IMR-90 (cell line): ENCODE measurements at places on chromosomes 12 and 14. TPM values are rescaled to one million over a fixed set of nuclear protein-coding genes. Genes with fewer than 3 reads are reported as not detected.

DNA sequence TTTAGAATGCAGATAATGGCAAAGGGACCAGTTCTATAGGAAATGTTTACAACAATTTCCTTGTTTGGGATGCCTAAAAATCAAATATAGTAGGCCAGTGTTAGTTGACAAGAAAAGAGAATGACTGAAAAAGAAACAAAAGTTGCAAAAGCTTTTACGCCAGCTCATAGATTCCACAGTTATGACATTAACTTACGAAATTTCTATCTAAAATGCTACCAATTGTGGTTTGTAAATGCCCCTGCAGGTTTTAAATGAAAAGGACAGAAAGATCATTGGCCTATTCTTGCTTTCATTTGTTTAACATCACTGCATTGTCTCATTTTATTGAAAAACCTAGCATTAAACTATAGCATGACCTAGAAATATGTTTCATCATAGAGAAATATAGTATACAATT, 345.8 kb downstream of the CCDC91 start:
- peak overlapping the region; percentile 95; the same call in 1 of the 2 replicates for H3K27ac ChIP-seq
- no peak overlapping the region for H3K4me3 ChIP-seq
- peak; percentile 85 for DNase-seq
- no peaks in the 10 kb centered on the region for H3K36me3 ChIP-seq

GRCh38 chr14:76352639-76353281, 23.2 kb upstream of the ESRRB start:
- peaks cover 14% of the 10 kb centered on the region for H3K27me3 ChIP-seq
- DNase-seq, result peak; percentile 26
- H3K4me1 ChIP-seq, result no peaks in the 10 kb centered on the region

GRCh38 chr14:69614592-69614991, 3.2 kb downstream of the SUSD6 start:
- H3K27ac ChIP-seq, result no peak overlapping the region
- no peaks in the 10 kb centered on the region for H3K27me3 ChIP-seq
- no peaks in the 10 kb centered on the region for H3K36me3 ChIP-seq
- H3K4me1 ChIP-seq, result peaks cover 28% of the 10 kb centered on the region
- no peak for DNase-seq
- H3K4me3 ChIP-seq, result no peak overlapping the region

GRCh38 chr12:65606008-65606766, 218.1 kb upstream of the HMGA2 start:
- no peak for DNase-seq
- H3K4me1 ChIP-seq, result peaks cover 15% of the 10 kb centered on the region
- H3K36me3 ChIP-seq, result no peaks in the 10 kb centered on the region
- 0 out of 2 replicates have a peak overlapping the region, but pooled peaks have one; percentile 1 for H3K27ac ChIP-seq
- H3K4me3 ChIP-seq, result no peak overlapping the region

- peaks cover 2% of the 10 kb centered on the region; the same call in 1 of the 2 replicates for H3K4me1 ChIP-seq
- no peak overlapping the region for H3K4me3 ChIP-seq
- no peak for DNase-seq
- H3K27me3 ChIP-seq, result no peaks in the 10 kb centered on the region
Measured at GRCh38 chr12:40225984-40226602, 1.3 kb downstream of the LRRK2 start.

GRCh38 chr12:124388679-124389137, 93.8 kb downstream of the RFLNA start:
- peaks cover 61% of the 10 kb centered on the region for H3K4me1 ChIP-seq
- H3K27me3 ChIP-seq, result no peaks in the 10 kb centered on the region
- peaks cover 15% of the 10 kb centered on the region for H3K36me3 ChIP-seq
- peak overlapping the region; percentile 98 for H3K27ac ChIP-seq

DNA sequence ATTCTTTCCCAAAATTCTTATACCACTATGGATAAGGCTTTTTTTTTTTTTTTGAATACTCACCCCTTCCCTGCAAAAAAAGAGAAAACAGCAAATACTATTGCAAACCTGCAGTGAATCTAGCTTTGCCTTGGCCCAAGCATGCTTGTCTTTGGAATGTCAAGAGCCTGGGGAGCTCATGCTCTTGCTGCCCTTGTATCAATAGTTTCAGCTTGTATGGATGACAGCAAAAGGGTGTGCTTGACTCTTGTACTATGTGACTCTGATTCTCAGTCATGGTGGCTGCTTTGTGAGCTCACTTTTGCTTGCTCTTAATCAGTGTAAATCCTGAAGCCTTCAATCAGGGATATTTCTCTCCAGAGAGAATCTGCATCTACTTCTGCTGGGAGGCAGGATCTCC, 149.2 kb downstream of the EMP1 start:
- DNase-seq, result no peak
- no peaks in the 10 kb centered on the region for H3K27me3 ChIP-seq
- H3K36me3 ChIP-seq, result no peaks in the 10 kb centered on the region

DNA sequence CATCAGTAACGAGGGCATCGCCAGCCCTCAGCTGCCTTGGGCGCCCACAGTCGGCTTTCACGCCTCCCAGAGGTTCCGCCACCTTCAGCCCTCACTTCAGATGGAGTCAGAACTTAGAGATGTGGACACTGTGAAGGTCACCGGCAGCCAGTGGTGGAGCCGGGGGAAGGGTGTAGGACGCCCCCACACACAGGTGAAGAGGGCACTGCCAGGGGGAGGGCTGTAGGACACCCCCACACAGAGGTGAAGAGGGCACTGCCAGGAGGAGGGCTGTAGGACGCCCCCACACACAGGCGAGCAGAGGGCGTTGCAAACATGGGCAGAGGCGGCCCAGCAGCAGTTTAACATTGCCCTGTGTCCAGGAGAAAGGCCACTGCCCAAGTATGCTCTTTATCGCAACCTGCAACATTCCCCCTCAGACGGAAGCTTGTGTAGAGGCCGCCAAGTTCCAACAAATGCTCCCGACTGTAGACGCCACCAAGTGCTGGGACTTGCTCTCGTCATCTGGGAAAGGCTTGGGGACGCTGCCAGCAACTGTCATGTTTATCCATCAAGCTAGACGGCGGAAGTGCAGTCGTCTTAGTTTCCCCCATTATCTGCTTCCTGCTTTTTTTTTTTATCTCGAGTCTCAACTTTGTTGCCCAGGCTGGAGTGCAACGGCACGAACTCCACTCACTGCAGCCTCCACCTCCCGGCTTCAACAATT, 4.9 kb upstream of the ANKLE2 start:
- DNase-seq, result peak; percentile 27
- H3K4me3 ChIP-seq, result no peak overlapping the region
- peak overlapping the region; percentile 23; the same call in 1 of the 2 replicates for H3K27ac ChIP-seq
- H3K4me1 ChIP-seq, result peaks cover 5% of the 10 kb centered on the region
- peaks cover 21% of the 10 kb centered on the region for H3K36me3 ChIP-seq

DNA sequence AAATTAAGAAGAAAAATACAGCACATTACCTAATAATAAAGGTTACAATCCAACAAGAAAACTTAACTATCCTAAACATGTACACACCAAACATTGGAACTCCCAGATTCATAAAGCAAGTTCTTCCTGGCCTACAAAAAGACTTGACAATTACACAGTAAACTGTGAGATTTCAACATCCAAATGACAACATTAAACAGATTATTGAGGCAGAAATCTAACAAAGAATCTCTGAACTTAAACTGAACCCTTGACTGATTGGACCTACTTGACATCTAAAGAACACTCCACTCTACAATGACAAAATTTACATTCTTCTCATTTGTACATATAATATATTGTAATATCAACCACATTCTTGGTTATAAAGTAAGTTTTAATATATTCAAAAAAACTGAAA, 1341.3 kb downstream of the LRFN5 start:
- H3K27me3 ChIP-seq, result no peaks in the 10 kb centered on the region
- H3K27ac ChIP-seq, result no peak overlapping the region
- H3K4me1 ChIP-seq, result no peaks in the 10 kb centered on the region
- no peak overlapping the region for H3K4me3 ChIP-seq
- H3K36me3 ChIP-seq, result no peaks in the 10 kb centered on the region

DNA sequence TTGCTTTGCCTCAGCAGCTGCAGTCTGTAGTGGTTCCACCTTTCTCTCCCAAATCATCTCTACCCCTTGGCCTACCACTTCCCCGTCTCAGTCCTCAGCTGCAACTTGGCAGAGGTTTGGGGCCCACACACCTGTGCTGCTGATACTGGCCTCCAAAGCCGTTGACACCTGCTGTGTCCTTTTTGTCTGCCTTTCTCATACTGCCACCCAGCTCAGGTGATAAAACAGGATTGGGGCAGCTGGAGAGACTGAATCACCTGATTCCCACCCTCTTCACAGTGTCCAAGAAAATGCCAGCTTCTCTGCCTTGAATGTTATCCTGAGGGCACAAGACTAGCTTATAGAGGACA, 103.7 kb downstream of the ETV6 start:
- peaks cover 5% of the 10 kb centered on the region for H3K4me1 ChIP-seq
- no peak overlapping the region for H3K27ac ChIP-seq
- H3K4me3 ChIP-seq, result no peak overlapping the region
- no peaks in the 10 kb centered on the region for H3K27me3 ChIP-seq
- no peak for DNase-seq

DNA sequence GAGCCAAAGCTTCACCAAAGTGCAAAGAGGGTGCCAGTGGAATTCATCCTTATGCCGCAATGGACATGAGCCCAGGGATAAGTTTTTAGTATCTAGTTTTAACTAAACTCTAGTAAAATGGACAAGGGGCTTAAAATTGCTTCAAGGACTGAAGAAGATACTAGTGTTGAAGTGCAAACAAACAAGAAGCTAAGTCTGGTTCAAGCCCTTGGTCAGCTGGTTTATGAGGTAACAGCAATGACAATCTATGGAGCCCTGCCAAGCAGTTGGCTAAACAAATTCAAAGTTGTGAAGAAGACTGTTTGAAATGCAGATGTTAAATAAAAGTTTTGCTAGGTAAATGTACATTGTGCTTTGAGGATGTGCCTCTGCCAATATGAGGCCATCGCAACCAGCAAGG, 209.4 kb downstream of the KTN1 start:
- no peak overlapping the region for H3K27ac ChIP-seq
- H3K27me3 ChIP-seq, result peaks cover 4% of the 10 kb centered on the region
- DNase-seq, result peak; percentile 44
- no peak overlapping the region for H3K4me3 ChIP-seq
- no peaks in the 10 kb centered on the region for H3K36me3 ChIP-seq

- no peaks in the 10 kb centered on the region for H3K36me3 ChIP-seq
- H3K4me3 ChIP-seq, result no peak overlapping the region
- no peaks in the 10 kb centered on the region for H3K4me1 ChIP-seq
- H3K27me3 ChIP-seq, result peaks cover 1% of the 10 kb centered on the region; the same call in 1 of the 2 replicates
Measured at GRCh38 chr14:60226298-60226697, 22.7 kb upstream of the PPM1A start.

GRCh38 chr14:95498622-95499353, 17.7 kb downstream of the SYNE3 start:
- peak; percentile 48 for DNase-seq
- no peak overlapping the region for H3K27ac ChIP-seq
- no peaks in the 10 kb centered on the region for H3K27me3 ChIP-seq
- peaks cover 32% of the 10 kb centered on the region for H3K4me1 ChIP-seq
- H3K4me3 ChIP-seq, result no peak overlapping the region

DNA sequence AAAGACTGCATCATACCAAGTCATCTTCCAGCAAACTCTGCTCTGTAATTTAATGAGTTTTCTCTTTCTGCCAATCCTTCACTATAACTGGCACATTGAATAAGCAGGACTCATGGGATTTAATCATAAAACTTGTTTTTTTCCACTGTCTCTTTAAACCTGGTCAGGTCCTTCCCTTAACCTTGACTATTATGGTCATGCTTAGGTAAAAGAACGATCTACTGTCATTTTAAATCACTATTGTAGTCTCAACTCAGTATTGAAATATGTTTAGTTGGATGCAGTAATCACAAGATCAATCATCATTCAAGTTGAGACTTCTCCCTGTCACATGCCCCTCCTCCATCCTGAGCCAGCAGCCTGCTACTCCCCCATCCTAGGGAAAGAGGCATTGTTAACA, 56.1 kb downstream of the SLC35F4 start:
- H3K27ac ChIP-seq, result no peak overlapping the region
- no peaks in the 10 kb centered on the region for H3K36me3 ChIP-seq
- H3K4me1 ChIP-seq, result no peaks in the 10 kb centered on the region
- H3K4me3 ChIP-seq, result no peak overlapping the region

GRCh38 chr14:99274346-99275221, 2.6 kb upstream of the BCL11B start:
- H3K4me3 ChIP-seq, result peak overlapping the region; percentile 15; the same call in 1 of the 2 replicates
- peaks cover 53% of the 10 kb centered on the region for H3K27me3 ChIP-seq
- no peak overlapping the region for H3K27ac ChIP-seq
- H3K4me1 ChIP-seq, result peaks cover 1% of the 10 kb centered on the region; the same call in 1 of the 2 replicates

DNA sequence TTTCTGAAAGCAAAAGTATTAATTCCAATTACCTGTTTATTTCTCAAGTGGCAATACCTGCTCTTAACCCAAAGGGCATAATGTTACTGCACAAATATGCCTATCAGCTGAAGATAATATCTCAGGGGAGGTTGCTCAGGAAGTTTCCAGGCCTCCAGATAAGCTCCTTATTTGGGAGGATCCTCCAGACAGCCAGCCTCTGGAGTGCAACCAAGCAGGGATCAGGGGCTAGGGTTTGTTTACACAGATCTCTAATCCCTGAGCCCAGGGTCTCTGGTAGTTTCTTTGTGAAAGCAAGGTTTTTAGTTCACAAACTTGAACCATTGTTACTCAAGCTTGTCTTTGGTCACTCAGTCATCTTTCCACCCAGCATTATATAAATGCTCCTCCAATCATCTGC, 124.4 kb downstream of the SLC38A4 start:
- no peak overlapping the region for H3K27ac ChIP-seq
- no peak for DNase-seq
- H3K27me3 ChIP-seq, result no peaks in the 10 kb centered on the region
- no peak overlapping the region for H3K4me3 ChIP-seq
- no peaks in the 10 kb centered on the region; the same call in 1 of the 2 replicates for H3K4me1 ChIP-seq

DNA sequence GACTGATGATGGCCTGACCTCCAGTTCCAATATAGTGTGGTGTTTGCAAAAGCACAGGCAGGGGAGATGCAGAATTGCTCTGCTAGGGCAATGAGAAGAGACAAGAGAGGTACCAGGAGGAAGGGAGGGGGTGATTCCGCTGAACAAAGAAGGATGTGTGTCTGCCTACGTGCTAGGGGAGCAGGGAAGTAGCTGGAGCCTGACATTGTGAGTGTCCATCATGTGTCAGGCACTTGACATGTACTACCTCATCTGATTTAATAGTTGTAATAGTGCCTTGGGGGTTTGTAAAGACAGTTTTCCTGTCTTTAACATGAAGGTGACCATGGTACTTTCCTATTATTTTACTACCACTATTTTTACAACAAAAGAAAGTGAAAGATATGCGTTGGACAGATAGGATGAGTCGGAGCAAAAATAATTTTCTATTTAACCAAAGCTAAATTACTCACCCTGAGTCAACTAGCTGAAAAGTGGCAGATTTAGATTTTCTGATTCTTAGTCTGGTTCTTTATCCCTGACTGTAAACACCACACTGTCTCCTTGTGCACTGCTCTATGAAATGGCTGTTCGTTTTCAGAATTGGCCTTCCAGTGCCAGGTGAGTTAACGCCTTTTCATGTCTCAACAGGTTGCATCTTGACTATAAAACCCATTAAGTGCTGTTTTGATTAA, 33.7 kb upstream of the TEAD4 start:
- H3K27me3 ChIP-seq, result no peaks in the 10 kb centered on the region
- peak; percentile 54 for DNase-seq
- peaks cover 32% of the 10 kb centered on the region for H3K36me3 ChIP-seq

Gene MYF6
- total RNA-seq, result not detected in 2 replicates

Gene TSPAN19
- total RNA-seq, result not detected in 2 replicates

Gene PAX9
- total RNA-seq, result not detected in 2 replicates

Gene SERPINA5
- total RNA-seq, result not detected in 2 replicates

Gene MYO1H
- total RNA-seq, result not detected in 2 replicates

Gene FAM90A1
- total RNA-seq, result under 0.01 TPM in 1 of 2 replicates, not detected in the other

Gene AQP2
- total RNA-seq, result not detected in 2 replicates

Gene WSCD2
- total RNA-seq, result not detected in 2 replicates
